ENCODE measurements at places on chromosomes 5 and 9.

GRCh38 chr5:133928587-133929393 lies 39.6 kb downstream of the C5orf15 start:
- H3K4me1 ChIP-seq: peaks cover 10% of the 10 kb centered on the region
- no peaks in the 10 kb centered on the region for H3K36me3 ChIP-seq
- DNase-seq: no peak
- H3K27ac ChIP-seq: no peak overlapping the region
- no peak overlapping the region for H3K4me3 ChIP-seq
- no peaks in the 10 kb centered on the region for H3K27me3 ChIP-seq

GRCh38 chr9:129518074-129518473 lies 102.8 kb downstream of the C9orf50 start:
- H3K4me3 ChIP-seq: no peak overlapping the region
- no peak overlapping the region for H3K27ac ChIP-seq

DNA sequence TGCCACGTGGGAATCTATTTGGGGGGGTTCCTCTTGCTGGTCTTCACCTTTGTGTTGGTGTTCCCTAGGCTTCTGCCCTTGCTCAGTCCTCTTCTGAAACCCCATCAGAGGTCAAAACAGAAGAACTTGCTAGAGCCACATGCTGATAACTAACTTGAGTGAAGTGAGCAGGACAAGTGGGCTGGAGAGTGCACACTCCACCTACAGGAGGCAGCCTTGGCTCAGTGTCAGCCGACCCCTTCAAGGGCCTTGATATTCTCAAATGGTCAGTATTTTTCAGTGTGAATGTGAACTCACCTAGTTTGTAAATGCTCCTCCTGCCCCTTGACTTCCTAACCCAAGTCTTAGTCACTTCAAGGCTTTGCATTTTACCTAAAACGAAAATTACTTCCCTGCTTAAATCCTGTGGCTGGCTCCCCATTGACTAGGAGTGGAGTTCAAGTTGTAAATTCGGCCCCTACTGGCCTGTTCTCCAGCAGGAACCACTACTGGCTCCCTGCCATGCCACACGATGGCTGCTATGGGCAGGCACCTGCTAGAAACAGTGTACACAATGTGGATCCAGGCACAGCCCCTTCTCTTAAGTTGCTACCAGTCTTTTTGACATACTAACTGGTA lies 3.6 kb upstream of the SLC1A3 start:
- DNase-seq: no peak
- no peak overlapping the region for H3K4me3 ChIP-seq
- H3K36me3 ChIP-seq: no peaks in the 10 kb centered on the region
- peaks cover 5% of the 10 kb centered on the region for H3K27me3 ChIP-seq
- no peak overlapping the region for H3K27ac ChIP-seq

DNA sequence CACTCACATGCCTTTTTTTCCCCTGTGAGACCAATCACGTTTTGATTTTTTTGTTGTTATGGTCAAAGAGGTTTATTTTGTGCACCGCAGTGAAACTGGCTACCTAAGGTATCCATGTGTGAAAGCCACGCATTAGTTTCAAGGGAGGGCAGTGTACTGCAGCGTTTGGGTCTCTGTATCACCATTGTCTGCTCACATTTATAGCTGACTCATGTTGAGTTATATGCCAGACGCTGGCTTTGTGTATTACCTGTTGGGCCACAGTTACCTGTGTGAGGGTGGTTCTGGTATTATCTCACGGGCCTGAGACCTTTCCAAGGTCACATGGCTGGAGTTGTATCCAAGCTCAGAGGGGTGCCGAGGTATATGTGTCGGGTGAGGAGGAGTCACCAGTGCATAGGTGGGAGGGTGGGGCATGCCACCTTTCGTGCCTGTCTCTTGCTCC lies 75.8 kb downstream of the ARHGAP26 start:
- no peak for DNase-seq
- peak overlapping the region; percentile 1 for H3K27ac ChIP-seq
- no peak overlapping the region for H3K4me3 ChIP-seq
- H3K27me3 ChIP-seq: no peaks in the 10 kb centered on the region
- H3K4me1 ChIP-seq: peaks cover 5% of the 10 kb centered on the region
- H3K36me3 ChIP-seq: no peaks in the 10 kb centered on the region

DNA sequence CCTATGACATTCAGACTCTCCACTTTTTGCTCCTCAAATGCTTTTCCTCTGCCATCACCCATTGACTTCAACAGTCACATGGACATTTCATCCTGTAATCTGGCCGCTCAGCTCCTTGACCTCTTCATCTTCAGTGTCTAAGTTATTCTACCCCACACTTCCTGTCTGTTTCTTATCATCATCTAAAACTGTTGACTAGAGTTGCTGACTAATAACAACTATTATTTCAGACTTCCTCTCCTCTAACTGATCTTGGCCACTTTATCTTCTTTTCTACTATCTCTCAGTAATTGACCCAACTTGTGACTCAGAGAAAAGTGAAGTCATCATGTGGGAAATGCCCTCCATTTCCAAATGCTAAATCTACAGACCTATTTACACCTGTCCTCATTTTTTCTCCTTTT lies 254.7 kb upstream of the TRPC7 start:
- no peak for DNase-seq
- no peak overlapping the region for H3K4me3 ChIP-seq
- H3K27ac ChIP-seq: no peak overlapping the region

GRCh38 chr9:106970219-106970975 lies 107.4 kb downstream of the ZNF462 start:
- H3K4me3 ChIP-seq: no peak overlapping the region
- no peaks in the 10 kb centered on the region for H3K4me1 ChIP-seq
- no peaks in the 10 kb centered on the region for H3K27me3 ChIP-seq
- no peak overlapping the region for H3K27ac ChIP-seq
- DNase-seq: no peak

DNA sequence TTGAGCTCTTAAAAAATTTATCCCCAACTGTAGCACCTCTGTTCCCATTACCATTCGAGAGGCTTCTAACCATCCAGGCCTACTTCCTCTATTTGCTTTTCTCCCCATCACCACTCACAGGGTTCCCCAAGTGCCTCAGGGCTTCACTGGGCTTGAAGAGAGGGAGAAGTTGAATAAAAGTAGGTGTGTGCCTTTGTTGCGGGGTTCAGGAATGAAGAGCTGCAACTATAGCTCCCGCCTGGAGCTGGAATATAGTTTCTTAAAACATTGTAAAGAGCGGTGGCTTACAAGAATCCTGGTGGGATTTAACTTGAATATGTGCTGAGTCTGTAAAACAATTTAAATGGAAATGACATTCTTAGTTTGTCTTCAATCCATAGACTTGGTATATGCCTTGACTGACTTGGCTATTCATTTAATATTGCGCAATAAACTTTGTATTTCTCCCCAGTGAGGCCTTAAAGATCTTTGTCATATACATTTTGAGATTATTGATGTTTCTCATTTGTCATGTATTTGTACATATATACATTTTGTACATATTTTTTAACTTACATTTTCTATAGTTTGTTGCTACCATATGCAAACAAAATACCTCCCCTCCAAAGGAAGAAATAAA lies 7.2 kb downstream of the ENTREP1 start:
- H3K36me3 ChIP-seq: no peaks in the 10 kb centered on the region
- no peak overlapping the region for H3K27ac ChIP-seq
- no peak for DNase-seq
- peaks cover 5% of the 10 kb centered on the region for H3K27me3 ChIP-seq
- H3K4me1 ChIP-seq: no peaks in the 10 kb centered on the region
- no peak overlapping the region for H3K4me3 ChIP-seq

GRCh38 chr5:18244309-18244708 lies 610.0 kb downstream of the TAF11L14 start:
- DNase-seq: no peak
- H3K4me3 ChIP-seq: no peak overlapping the region
- no peaks in the 10 kb centered on the region for H3K4me1 ChIP-seq
- no peak overlapping the region for H3K27ac ChIP-seq
- H3K27me3 ChIP-seq: no peaks in the 10 kb centered on the region
- H3K36me3 ChIP-seq: no peaks in the 10 kb centered on the region

GRCh38 chr9:130451004-130451390 lies 6.2 kb downstream of the ASS1 start:
- H3K4me3 ChIP-seq: no peak overlapping the region
- no peak for DNase-seq
- peaks cover 6% of the 10 kb centered on the region for H3K27me3 ChIP-seq
- H3K36me3 ChIP-seq: no peaks in the 10 kb centered on the region
